ENCODE measurements at places on chromosomes 5 and 9.

- no peak for DNase-seq
Measured at GRCh38 chr5:7015586-7016256, 302.5 kb downstream of the TENT4A start.

GRCh38 chr5:115428248-115428647 lies 116.3 kb downstream of the FEM1C start:
- no peak for DNase-seq

DNA sequence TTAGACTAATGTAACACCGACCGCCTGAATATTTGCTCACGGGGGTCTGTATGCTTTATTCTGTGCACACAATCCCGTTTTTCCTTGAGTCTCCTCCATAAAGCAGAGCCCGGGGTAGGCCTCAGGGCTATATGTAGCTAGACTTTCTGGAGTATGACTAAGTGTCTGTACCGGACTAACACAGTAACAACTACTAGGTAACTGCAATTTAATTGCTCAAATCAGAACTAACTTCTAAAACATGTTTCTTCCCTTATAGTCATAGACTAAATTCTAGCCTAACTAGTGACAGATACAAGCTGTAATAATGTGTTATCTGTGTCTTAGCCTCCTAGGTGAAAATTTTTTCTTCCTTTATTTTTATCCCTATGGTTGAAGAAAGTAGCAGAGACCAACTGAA lies 2.1 kb downstream of the REEP5 start:
- no peak for DNase-seq

DNA sequence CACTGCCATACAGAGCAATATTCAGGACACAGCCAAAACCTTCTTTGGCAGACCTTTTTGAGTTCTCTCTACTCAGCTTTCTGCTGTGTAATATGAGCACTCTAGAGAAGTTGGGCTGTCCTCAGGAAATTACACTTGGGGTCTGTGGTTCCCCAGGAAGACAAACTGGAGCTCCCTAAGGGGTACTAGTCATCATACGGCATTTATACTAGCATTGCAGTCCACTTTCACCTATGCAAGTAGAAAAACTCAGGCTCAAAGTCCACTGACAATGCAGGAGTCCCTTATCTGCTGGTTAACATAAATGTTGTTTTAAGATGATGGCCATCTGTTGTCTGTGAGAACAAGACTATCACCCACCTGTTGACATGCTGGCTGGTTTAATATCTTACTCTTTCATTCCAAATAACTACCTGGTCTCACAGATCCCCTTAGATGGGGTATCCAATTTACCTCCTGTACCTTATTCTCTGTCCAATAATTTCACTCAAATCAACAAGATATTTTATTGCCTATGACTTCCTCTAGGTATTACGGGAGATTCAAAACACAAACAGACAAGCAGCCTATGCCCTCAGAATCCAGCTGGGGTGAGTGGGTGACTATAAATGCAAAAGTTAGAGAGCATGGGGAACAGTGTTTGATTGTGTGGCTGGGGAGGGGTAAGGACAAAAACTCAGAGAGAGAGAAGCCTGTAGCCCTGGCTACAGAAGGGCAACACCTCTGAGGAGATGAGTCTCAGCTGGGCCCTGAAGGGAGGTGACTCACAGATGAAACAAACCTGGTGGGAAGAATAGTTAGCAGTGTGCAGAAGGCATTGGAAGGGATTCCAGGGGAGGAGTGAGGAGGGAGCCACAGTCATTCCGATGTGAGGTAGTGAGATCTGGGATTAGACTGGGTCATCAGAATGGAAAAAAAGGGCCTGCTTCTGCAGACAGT lies 10.2 kb downstream of the DOCK8 start:
- no peak for DNase-seq

DNA sequence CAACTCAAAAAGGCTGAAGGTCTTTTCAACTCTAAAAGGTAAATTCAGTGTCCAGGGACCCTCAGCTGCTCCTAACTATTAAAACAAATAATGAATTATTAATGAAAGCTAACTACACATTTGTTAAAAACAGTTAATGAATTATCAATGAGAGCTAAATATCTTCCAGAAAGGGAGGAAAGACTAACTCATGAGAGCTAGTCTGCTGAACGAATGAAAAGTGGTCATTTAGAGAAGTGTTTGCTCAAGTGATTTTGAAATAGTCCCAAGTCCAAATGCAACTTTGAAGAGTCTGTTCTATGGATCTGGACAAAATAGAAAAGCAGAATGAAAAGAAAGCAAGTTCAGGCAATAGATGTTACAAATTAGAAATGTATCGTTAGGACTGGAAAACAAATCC lies 133.9 kb upstream of the SPEF2 start:
- no peak for DNase-seq
